NCI-H1048 (cell line): ENCODE measurements at places on chromosomes 5 and 9.

DNA sequence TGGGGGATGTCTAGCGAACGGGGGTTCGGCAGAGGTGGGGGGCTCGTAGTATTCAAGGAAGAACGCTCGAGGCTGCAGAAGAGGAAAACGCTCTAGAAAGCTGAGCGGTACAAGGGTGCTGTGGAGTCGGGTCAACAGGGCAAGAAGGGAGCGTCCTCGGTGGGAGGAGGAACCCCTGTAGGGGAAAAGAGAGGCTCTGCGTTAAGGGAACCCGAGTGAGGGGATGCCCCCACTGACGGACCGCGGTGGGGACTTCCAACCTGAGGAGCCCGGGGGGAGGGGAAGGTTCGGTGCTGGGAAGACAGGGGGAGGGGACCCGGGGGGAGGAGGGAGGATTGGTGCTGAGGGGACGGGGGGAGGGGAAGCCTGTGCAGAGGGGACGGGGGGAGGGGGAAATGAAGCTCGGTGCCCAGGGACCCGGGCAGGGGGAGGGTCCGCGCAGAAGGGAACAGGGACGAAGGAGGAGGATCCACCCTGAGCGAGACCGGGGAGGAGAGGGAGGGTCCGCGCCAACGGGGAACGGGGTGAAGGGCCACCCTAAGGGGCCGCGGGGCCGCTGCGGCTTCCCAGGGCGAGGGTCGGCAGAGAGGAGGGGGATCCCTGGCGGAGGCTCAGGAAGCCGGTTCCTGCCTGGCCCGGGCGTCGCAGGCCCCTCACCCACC is 621 bp downstream of the NR6A1 start:
- DNase-seq: no peak

- no peak for DNase-seq
Observed at GRCh38 chr5:115840873-115841272, 492 bp downstream of the ATG12 start.

- no peak for DNase-seq
Observed at GRCh38 chr5:120419127-120419526, 45.0 kb upstream of the PRR16 start.

DNA sequence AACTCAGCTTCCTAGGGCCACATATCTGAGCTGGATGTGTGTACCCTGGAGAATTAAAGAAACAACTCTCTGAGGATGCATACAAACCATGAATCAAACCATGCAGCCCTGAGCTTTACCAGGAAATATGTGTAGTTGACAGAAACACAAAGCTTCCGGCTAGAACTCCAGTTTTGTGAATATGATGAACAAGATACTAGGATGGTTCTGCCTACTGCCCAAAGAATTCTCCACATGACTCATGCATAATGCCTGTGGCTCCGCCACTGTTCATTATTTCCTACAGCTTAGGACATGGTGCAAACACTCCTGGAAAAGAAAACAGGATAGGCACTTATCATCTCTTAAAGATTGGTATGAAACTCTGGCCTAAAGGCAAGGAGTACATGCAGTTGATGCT is 343.4 kb downstream of the DNAH5 start:
- DNase-seq: no peak

DNA sequence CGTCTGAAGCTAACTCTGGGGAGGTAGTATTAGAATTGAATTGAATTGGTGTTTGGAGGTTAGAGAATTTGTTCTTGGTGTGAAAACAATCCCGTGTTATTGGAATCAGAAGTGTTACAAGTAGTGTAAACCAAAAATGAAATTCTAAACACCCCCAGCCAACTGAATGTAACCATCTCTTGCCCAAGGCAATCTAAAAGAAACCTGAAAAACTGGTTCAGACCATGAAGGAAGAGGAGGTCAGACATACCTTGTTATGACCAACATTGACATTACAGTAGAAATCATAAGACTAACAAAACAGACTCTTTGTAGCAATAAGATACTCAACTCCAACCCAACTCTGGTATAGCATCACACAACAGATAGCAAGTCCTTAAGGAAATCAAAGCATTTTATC is 159.0 kb downstream of the TUSC1 start:
- DNase-seq: no peak

DNA sequence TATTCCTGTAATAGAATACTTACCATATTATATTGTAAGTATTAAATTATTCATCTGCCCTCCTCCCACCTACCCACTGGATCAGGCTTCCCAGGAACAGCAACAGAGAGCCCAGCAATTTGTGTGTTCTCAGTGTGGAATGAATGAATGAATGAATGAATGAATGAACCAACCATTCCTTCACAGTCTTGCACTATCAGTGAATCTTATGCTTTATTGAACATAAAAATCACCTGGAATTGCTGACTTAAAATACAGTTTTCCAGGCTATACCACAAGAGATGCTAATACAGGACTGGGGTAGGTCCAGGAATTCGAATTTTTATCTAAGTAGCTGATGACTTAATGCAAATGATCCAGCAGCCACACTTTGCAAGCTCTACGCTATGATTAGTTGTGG is 51.6 kb downstream of the DOCK8 start:
- DNase-seq: no peak

- DNase-seq: no peak
Observed at GRCh38 chr9:124693403-124693802, 77.7 kb downstream of the NR6A1 start.

DNA sequence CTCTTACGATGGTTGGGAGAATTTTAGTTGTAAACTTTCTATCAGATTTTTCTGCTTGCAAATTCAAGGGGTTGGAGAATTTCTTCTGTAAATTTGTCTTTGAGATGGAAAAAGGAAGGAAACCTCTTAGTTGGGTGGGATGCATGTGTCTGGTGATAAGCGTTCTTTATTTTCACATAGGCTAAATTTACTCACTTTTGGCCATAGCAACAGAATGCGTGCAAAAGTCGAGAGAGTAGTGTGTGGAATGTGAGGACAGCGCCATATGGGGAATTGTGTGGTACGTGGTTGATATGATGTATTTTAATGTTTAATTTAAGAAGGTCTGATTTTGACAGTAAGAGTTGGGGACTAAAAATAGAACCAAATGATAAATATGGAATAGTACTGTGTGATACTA is 282.2 kb downstream of the TAF11L14 start:
- DNase-seq: no peak

GRCh38 chr5:85453026-85453349 is 1068.3 kb upstream of the EDIL3 start:
- DNase-seq: no peak

DNA sequence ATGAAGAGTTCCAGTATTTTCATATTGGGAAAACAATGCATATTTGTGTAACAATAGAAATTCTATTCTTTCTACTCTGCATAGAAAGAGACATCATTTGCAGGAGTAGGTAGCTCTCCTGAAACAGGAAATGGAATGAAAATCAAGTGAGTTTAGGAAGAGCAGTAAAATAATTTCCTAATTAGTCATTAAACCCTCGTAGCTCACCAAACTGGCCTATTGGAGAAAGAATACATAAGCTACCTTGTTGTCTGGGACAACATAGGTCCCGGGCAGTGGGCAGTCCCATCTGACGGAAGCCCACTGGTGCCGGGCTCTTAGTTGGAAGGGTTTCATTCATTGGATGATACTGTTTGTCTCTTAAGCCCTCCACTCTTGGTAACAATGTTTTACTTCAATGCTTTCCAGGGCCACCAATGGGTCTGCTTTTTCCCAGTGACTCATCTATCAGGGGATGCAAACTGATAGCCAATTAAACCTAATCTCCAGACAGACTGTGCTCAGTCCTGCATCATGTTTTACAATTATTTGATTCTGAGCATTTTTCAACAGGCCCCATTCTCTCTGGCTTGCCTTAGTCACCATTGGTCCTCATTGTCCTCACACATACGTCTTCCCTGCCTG is 46.5 kb downstream of the GNA14 start:
- DNase-seq: no peak

DNA sequence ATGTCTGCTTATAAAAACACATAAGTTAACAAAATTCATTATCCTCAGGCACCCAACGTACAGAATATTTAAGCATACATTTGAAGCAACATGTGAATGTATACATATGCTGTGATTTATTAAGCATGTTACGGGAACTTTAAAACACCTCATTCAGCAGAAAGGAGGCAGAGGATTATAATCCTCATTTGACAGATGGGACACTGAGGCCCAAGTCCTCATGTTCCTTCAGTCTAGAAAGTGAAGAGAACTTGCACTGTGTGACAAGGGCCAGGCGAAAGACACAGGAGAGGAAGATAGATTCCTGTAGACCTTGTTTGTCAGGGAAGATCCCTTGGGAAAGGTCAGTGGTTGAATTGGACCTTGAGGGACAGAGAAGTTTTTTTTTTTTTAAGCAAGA is 7.6 kb upstream of the PSMD5 start:
- no peak for DNase-seq

DNA sequence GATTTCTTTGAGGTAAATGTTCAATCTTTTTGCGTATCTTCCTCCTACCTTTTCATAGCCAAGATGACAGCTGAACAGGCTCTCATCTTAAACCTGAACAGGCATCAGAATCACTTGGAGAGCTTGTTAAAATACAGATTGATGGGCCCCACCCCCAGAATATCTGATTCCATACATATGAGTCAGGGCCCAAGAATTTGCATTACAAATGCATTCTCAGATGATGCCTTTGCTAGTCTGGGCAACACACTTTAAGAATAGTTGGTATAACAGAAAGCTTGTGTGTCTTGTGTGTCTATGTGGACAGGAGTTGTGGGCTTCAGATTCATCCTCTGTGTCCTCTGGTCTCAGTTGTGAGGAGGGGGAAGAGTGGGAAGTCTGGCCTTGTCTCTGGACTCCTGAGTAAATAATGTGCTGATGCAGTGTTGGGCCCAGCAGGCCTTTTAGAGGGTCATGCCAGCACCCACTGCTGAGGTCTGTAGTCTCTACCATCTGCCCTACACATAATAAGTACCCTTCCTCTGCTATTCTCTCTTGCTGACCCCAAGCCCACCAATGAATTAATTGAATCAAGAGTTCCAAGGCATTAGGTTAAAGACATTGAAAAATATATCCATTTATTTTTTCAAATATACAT is 43.1 kb downstream of the PTCD2 start:
- no peak for DNase-seq

GRCh38 chr9:133784731-133785561 is 46.8 kb upstream of the SARDH start:
- no peak for DNase-seq

- no peak for DNase-seq
Observed at GRCh38 chr5:133193794-133194193, 142.0 kb downstream of the HSPA4 start.

GRCh38 chr9:79001012-79001411 is 570.8 kb upstream of the TLE4 start:
- DNase-seq: no peak

- no peak for DNase-seq
Observed at GRCh38 chr9:24901319-24901718, 355.6 kb upstream of the IZUMO3 start.

GRCh38 chr9:135712613-135713295 is 10.8 kb downstream of the KCNT1 start:
- DNase-seq: no peak

GRCh38 chr9:97447001-97447400 is 35.1 kb downstream of the TDRD7 start:
- no peak for DNase-seq

DNA sequence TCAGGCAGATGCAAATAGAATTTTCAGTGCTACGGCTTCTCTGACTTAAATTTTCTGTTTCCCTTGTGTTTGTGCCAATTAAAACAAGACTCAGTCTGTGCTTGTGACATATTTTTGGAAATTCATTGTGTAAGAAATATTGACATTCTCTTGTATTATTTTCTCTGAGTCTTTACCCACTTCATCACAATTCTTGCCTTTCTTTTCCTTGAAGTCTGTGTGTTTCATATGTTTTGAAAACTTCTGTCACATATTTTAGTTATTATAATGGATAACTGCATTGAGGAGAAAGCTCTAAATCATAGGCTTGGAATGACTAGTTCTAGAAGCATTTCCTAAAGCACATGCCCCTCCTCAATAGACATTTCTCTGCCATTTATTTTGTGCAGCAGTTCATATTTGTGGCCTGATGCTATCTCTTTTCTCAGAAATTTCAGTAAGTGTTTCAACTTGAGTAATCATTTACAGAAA is 206.6 kb downstream of the PALM2AKAP2 start:
- no peak for DNase-seq

- DNase-seq: no peak
Observed at GRCh38 chr9:110170357-110171257, 37.4 kb downstream of the C9orf152 start.

GRCh38 chr9:12737871-12738270 is 36.9 kb upstream of the LURAP1L start:
- no peak for DNase-seq

GRCh38 chr9:68653141-68653595 is 51.9 kb upstream of the PIP5K1B start:
- no peak for DNase-seq
